ENCODE measurements at places on chromosomes 1 and 21.

GRCh38 chr1:215672482-215672881 is 105.4 kb downstream of the KCTD3 start:
- no peaks in the 10 kb centered on the region for H3K4me1 ChIP-seq
- H3K36me3 ChIP-seq, result no peaks in the 10 kb centered on the region
- no peak overlapping the region for H3K4me3 ChIP-seq
- H3K27ac ChIP-seq, result no peak overlapping the region
- no peaks in the 10 kb centered on the region for H3K27me3 ChIP-seq
- no peak for DNase-seq

- no peak overlapping the region for H3K4me3 ChIP-seq
- H3K4me1 ChIP-seq, result peaks cover 14% of the 10 kb centered on the region
- no peak for DNase-seq
- peaks cover 6% of the 10 kb centered on the region for H3K27me3 ChIP-seq
- H3K27ac ChIP-seq, result no peak overlapping the region
Observed at GRCh38 chr1:37471345-37472231, 2.8 kb upstream of the ZC3H12A start.

- H3K4me3 ChIP-seq, result no peak overlapping the region
- DNase-seq, result no peak
- no peaks in the 10 kb centered on the region for H3K36me3 ChIP-seq
- no peak overlapping the region for H3K27ac ChIP-seq
- peaks cover 18% of the 10 kb centered on the region for H3K27me3 ChIP-seq
Observed at GRCh38 chr1:145720556-145720877, 1.2 kb downstream of the CD160 start.

GRCh38 chr1:164564378-164564777 is 5.4 kb downstream of the PBX1 start:
- no peak for DNase-seq
- no peak overlapping the region for H3K4me3 ChIP-seq
- peaks cover 3% of the 10 kb centered on the region for H3K4me1 ChIP-seq

DNA sequence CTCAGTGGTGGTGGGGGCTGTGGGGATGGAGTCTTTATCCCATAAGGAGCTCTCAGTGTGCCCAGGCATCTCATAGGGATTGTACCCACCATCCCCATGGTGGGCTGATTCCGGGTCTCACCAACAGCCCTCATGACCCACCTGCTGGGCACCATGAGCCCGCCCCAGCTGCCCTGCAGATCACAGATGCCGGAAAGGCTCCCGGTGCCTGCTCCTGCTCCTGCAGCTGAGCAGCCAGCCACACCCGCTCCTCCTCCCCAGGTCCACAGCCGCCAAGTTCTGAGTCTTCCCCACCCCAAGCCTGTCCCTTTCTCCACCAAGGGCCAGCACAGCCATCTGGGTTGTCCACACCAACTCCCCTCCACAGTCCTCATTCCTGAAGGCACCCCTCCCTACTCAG is 15.5 kb upstream of the TSPEAR start:
- DNase-seq, result no peak
- no peak overlapping the region for H3K4me3 ChIP-seq
- H3K27ac ChIP-seq, result no peak overlapping the region
- peaks cover 44% of the 10 kb centered on the region for H3K27me3 ChIP-seq
- H3K36me3 ChIP-seq, result no peaks in the 10 kb centered on the region

GRCh38 chr1:207345644-207346477 is 24.4 kb downstream of the CD55 start:
- H3K27me3 ChIP-seq, result no peaks in the 10 kb centered on the region
- no peak for DNase-seq
- no peak overlapping the region for H3K4me3 ChIP-seq

DNA sequence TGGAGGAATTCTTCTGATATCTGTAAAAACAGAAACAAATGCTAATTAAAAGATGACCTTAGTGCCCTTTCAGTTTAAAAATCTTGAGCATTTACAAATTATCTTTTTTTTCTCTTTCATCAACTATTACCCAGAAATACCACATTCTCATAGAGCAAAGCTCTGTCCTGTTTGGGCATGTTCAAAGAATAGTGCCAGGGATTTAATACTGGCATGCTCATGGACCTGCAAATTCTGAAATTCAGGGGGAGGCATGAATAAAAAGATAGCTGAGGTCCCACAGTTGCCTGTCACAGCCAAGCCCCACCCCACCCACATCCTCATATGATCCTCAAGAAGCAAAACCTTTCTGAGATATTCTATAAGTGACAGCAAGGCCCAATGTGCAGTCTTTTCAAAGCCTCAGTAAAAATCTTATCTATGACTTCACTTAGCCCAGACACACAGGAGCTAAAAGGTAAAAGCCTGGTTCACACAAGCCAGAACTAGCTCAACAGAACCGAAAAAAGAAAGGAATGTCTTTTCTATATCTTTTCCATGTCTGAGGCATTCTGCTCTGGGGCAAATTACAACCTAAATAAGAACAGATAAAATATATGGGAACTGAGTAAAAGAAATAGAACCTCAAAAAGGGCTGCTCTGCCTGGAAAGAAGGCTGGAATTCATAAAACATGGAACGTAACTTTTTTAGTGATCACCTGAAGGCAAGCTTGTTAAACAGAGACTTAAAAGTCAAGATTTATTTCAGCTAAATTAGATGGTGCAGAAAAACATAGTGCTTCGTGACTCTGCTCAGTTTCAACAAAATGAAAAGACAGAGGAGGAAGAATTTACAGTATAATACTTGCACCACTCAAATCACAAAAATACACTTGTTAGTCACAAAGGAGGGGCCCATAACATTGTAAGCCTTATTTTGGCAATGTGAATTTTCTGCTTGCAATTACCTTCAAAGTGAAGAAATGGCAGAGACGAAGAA is 11.0 kb downstream of the WLS start:
- peaks cover 13% of the 10 kb centered on the region for H3K27me3 ChIP-seq
- no peak overlapping the region for H3K27ac ChIP-seq
- H3K4me1 ChIP-seq, result no peaks in the 10 kb centered on the region
- no peak for DNase-seq
- no peak overlapping the region for H3K4me3 ChIP-seq

DNA sequence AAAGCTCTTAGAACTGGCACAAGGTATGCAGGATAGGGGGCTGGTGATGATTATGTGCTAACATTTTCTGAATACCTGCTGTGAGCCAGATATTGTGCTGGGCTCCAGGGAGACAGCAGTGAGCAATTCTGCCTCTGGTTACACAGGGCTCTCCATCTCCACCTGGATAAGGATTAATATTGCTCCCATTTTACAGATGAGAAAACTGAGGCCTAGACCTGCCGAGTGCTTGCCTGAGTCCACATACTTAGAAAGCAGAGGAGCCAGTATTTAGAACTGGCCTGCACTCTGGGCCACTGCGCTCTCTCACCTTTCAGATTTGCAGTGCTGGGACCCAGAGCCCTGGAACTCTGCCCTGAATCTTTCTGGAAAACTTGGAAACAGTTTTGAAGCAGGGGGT is 167.2 kb upstream of the KLHDC7A start:
- no peaks in the 10 kb centered on the region for H3K36me3 ChIP-seq
- no peaks in the 10 kb centered on the region for H3K4me1 ChIP-seq
- H3K4me3 ChIP-seq, result no peak overlapping the region
- DNase-seq, result no peak
- H3K27me3 ChIP-seq, result peaks cover 2% of the 10 kb centered on the region

- peaks cover 3% of the 10 kb centered on the region for H3K27me3 ChIP-seq
- H3K4me1 ChIP-seq, result no peaks in the 10 kb centered on the region
- H3K4me3 ChIP-seq, result no peak overlapping the region
- no peaks in the 10 kb centered on the region for H3K36me3 ChIP-seq
- no peak overlapping the region for H3K27ac ChIP-seq
- DNase-seq, result no peak
Observed at GRCh38 chr1:178277793-178278530, 184.1 kb downstream of the RASAL2 start.

DNA sequence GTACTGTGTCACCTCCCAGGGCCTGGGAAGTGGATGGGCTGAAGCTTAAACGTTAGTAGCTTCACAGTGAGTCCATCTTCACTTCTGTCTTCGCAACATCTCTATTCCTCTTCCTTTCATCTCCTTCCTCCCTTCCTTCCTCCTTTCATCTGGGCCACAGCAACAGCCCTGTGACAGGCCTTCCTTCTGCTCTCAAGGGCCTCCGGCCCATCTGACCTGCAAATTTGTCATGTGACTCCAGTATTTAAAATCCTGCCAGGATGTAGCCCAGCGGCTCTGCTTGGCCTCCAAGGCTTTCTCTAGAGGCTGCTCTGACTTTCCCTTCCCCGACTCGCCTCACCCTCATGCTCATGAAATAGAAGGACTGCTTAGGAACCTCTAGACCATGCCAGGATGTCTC is 10.9 kb upstream of the BATF3 start:
- H3K27me3 ChIP-seq, result peaks cover 2% of the 10 kb centered on the region
- no peak for DNase-seq
- H3K4me3 ChIP-seq, result no peak overlapping the region
- no peak overlapping the region for H3K27ac ChIP-seq
- no peaks in the 10 kb centered on the region for H3K36me3 ChIP-seq

- DNase-seq, result no peak
- H3K27me3 ChIP-seq, result no peaks in the 10 kb centered on the region
- H3K4me1 ChIP-seq, result no peaks in the 10 kb centered on the region
- H3K4me3 ChIP-seq, result no peak overlapping the region
Observed at GRCh38 chr1:93779540-93780165, 98.0 kb upstream of the BCAR3 start.

GRCh38 chr1:167837326-167837725 is 76.6 kb downstream of the ADCY10 start:
- no peak for DNase-seq
- H3K36me3 ChIP-seq, result no peaks in the 10 kb centered on the region
- H3K4me1 ChIP-seq, result no peaks in the 10 kb centered on the region

- H3K27me3 ChIP-seq, result no peaks in the 10 kb centered on the region
- no peaks in the 10 kb centered on the region for H3K4me1 ChIP-seq
- H3K4me3 ChIP-seq, result no peak overlapping the region
Observed at GRCh38 chr1:17066361-17067068, 12.7 kb upstream of the SDHB start.

GRCh38 chr21:31636874-31637273 is 22.6 kb upstream of the SOD1 start:
- no peak for DNase-seq
- H3K27ac ChIP-seq, result no peak overlapping the region
- H3K27me3 ChIP-seq, result peaks cover 2% of the 10 kb centered on the region
- H3K36me3 ChIP-seq, result peaks cover 2% of the 10 kb centered on the region
- no peaks in the 10 kb centered on the region for H3K4me1 ChIP-seq
- H3K4me3 ChIP-seq, result no peak overlapping the region

DNA sequence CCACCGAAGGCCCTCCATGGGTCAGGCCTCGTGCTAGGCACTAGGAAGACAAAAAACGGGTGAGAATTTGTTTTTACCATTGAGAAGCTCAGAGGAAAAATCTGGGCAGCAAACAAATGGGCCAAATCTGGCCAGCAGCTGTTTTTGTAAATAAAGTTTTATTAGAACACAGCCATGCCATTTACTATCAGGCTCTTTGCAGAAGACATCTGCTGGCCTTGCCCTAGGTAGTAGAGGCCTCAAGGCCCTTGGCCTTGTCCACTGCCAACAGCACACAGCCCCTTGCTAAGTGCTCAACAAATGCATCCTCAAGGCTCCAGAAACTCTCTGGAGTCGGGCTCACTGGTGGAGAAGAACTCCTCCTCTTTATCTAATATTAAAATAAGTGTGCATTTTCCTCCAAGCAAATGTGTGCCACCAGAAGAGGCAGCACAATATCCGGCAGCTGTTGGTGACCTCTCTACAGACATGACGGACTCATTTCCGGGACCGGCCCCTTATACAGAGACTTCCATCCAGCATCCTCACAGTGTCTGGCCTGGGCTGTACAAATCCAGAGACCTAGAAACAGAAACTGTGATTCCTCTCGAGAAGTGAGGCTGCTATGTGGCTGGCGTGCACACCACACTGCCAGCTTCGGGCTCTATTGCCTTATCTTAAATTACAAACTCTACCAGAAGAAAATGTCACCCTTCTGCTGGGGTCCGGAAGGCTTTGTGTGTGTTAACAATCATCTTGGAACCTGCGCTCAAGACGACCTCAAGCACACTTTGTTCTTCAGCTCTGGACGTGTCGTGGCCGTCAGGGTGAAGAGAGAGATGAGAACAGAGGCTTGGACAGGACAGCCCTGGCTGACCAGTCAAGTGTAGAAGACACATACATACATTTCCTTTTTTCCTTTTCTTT is 203.9 kb downstream of the TOMM20 start:
- H3K27me3 ChIP-seq, result no peaks in the 10 kb centered on the region
- peak overlapping the region; percentile 29 for H3K4me3 ChIP-seq
- DNase-seq, result no peak
- no peak overlapping the region for H3K27ac ChIP-seq
- no peaks in the 10 kb centered on the region for H3K36me3 ChIP-seq
- H3K4me1 ChIP-seq, result peaks cover 30% of the 10 kb centered on the region

DNA sequence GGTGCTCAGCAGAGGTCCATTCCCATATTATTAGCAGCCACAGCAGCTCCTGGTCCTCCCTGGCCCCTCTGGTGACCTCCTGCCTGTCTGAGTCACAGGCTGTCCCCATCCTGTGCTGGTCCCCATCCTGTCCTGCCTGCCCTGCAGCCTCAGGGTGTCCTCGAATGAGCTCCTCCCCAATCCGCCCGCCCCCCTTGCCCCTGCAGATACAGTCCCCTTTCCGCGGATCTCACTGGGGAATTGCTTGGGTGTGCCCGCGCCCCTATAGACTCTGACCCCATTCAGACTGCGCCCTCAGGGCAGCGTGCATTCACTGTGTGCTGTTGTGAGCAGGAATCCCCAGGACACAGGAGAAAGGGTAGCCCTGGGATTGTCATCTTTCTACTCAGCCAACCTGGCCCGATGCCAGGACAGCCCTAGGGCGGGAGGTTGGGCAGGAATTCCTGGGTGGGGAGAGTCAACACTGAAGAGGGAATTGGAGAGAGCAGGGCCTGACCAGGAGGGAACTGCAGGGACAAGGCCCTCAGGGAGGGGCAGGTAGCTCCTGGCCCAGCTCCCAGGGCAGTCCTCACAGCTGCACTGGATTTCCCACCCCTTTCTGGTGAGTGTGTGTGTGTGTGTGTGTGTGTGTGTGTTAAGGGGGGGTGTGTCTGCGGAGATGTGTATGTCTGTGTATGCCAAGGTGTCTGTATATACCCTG is 1.1 kb upstream of the GUCA2A start:
- no peak overlapping the region for H3K4me3 ChIP-seq
- H3K4me1 ChIP-seq, result no peaks in the 10 kb centered on the region
- H3K27ac ChIP-seq, result no peak overlapping the region
- peaks cover 8% of the 10 kb centered on the region for H3K27me3 ChIP-seq
- no peaks in the 10 kb centered on the region for H3K36me3 ChIP-seq
